ENCODE measurements at places on chromosomes 4 and X.

GRCh38 chr4:182918044-182918607 lies 940 bp upstream of the DCTD start:
- DNase-seq: no peak

- no peak for DNase-seq
Measured at GRCh38 chr4:80963051-80963450, 67.5 kb upstream of the BMP3 start.

DNA sequence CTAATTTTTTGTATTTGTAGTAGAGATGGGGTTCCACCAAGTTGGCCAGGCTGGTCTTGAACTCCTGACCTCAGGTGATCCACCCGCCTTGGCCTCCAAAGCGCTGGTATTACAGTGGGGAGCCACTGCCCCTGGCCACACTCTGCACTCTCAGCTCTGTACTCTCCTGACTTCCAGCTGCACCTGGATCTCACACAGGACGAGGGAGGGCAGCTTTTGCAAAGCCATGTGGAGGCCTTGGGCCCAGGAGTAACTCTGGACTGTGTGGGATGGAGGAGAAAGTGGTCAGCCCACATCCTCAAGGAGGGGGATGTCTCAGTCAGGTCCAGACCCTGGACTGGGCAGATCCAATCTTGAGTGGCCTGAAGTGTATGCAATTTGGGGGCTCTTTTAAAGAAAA lies 23.0 kb downstream of the NAT8L start:
- no peak for DNase-seq

GRCh38 chrX:110086916-110087484 lies 84.1 kb downstream of the TMEM164 start:
- no peak for DNase-seq

Measured in SK-MEL-5 (cell line).